ENCODE measurements at places on chromosomes 1 and 21.

DNA sequence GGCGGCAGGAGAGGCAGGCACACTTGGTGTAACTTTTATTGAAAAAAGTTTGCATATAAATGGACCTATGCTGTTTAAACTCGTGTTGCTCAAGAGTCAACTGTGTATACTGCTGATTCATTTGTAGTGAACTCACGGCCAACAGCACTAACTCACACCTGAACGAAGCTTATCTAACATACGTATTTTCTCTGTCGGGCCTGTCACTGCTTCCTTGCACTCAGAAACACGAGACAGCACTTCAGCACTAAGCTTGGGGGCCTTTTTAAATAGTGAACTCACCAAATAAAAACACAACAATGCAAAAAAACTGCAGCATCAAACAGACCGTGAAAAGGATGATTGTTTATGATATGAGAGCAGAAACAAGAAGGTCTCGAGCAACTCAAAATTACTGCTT is 58.9 kb upstream of the NEK2 start:
- DNase-seq = no peak

GRCh38 chr21:44890961-44891541 is 17.6 kb upstream of the PTTG1IP start:
- DNase-seq = no peak

DNA sequence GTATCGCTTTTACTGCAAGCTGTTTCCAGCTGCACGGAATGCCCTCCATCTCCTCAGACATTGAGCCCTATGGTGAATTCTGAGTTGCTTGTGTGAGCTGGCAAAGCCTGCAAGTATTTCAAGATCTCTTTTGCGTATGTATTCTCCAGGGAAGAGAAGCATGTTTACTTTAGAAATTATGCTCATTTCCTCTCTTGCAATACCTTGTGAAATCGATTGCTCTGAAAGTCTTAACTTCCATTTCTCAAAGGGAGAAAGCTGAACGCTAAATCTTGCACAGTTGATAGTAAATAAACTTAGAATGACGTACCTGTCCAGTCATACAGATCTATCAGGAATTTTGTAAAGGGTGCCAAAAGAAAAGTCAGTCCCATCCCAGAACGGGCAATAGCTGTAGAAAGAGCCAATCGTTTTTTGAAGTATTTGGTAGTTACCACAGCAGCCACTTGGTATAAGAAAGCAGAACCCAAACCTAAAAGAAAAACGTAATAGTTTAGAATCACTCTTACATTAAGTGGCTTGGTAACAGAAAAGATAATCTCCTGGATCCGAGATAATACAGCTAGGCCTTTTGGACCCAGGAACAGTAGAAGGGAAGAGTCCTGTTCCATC is 10.0 kb downstream of the SLC16A4 start:
- no peak for DNase-seq

- DNase-seq = no peak
Measured at GRCh38 chr1:211381481-211382181, 55.0 kb downstream of the TRAF5 start.

GRCh38 chr1:13818926-13819325 is 118.9 kb downstream of the PRDM2 start:
- no peak for DNase-seq

GRCh38 chr1:197916500-197916983 is 630 bp upstream of the LHX9 start:
- no peak for DNase-seq

- DNase-seq = no peak
Measured at GRCh38 chr21:46056450-46056903, 41.4 kb upstream of the COL6A2 start.

DNA sequence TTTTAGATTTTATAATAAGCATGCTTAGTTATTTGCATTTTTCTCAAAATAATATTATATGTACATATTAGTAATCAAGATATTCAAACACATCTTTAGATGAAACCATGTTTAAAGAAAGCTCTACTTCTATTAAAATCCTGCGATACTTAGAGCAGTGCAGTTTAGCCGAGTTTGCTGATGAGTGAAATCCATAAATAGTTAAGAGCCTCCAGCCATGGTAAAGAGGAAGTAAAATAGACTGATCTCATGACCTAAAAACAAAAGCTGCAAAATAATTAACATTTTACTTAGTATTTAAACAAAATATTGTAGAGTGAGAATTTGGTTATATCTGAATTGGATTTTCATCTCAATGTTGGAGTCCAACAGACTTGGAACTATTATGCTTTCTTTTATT is 147.4 kb upstream of the NRIP1 start:
- no peak for DNase-seq

DNA sequence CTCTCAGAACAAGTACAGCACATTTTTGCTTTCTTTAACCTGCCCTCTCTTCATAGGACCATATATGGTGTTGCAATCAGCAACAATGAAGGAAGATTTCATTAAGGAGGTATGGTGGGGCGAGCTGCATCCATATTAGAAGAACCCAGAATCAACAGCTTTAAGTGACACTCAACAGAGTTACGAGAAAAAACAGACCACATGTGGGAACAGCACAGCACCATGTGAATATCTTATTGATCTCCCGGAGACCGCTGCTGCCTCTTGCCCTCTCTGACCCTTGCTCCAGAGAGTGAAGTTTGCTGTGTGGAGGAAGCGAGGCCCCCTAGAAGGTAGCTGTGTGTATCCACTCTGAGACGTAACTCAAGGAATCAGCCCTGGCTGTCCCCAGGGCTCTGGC is 12.9 kb downstream of the RAB42 start:
- DNase-seq = no peak

GRCh38 chr1:170397061-170397460 is 134.9 kb upstream of the GORAB start:
- no peak for DNase-seq
